ENCODE measurements at places on chromosomes 7 and 10. TPM values are rescaled to one million over a fixed set of nuclear protein-coding genes. Genes with fewer than 3 reads are reported as not detected.

The SPDYE11 gene
- not detected for total RNA-seq

The AUTS2 gene
- 68.2 TPM for total RNA-seq

The GFRA1 gene
- total RNA-seq, result 24.2 TPM

The FRMPD2 gene
- total RNA-seq, result 0.39 TPM
